ENCODE measurements at places on chromosomes 5 and 9.

DNA sequence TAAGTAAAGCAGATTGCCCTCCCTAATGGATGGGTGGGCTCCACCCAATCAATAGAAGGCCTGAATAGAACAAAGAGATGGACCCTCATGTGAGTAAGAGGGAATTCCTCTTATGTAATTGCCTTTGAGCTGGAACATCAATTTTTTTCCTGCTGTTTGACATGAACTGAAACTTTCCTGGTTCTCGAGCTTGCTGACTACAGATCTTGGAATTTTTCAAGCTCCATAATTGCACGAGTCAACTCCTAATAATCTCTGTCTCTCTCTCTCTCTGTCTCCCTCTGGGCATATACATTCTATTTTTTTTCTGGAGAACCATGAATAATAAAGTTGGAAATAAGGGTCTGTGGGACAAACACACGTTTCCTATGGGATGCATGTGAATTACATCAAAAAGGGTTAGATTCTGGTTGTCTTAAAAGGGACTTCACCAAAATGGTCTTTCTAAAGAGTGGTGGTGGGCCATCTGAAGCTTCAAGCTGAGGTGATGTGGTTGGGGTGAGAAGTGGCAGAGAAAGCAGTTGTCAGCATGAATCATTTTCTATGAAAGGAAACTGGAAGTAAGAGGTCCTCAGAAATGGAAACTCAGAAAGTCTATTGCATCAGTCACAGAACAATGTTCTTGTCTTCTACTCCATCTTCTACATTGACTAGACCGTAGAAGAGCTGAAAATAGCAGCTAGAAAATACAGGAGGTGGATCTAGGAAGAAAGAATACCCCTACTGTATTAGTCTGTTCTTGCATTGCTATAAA is 47.0 kb upstream of the HOMER1 start:
- no peak for DNase-seq

GRCh38 chr5:82349652-82350051 is 71.5 kb upstream of the RPS23 start:
- DNase-seq = no peak

DNA sequence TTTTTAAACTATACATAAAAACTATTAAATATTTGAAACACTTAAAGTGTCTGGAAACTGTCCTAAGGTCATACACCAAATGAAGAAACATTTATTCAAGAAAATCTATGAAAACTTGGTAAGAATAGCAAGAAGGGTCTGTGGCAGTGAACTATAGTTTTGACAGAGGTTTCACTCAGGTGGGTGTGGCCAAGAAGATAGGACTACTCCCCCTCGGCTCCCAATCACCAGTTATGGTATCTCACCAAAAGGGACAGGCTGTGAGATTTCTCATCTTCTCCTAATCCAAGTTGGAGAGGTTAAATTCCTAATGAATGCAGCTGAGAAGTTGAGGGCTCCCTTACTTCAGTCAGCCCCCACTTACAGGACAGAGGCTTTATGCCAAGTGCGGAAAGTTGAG is 2.9 kb downstream of the ARSK start:
- no peak for DNase-seq

DNA sequence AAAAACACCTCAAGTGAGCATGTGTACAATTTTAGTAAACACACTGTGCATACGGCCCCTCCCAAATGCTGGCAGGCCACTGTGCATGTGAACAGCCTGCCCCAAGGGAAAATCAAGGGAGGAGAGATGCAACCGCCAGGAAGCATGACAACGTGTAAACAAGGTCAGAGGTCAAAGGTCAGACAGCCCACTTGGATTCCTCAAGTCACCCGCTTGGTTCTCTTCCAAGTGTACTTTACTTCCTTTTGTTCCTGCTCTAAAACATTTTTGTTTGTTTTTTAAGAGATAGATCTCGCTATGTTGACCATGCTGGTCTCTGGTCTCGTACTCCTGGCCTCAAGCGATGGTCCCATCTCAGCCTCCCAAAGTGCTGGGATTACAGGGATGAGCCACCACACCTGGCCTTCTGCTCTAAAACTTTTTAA is 126.7 kb upstream of the SHB start:
- no peak for DNase-seq

DNA sequence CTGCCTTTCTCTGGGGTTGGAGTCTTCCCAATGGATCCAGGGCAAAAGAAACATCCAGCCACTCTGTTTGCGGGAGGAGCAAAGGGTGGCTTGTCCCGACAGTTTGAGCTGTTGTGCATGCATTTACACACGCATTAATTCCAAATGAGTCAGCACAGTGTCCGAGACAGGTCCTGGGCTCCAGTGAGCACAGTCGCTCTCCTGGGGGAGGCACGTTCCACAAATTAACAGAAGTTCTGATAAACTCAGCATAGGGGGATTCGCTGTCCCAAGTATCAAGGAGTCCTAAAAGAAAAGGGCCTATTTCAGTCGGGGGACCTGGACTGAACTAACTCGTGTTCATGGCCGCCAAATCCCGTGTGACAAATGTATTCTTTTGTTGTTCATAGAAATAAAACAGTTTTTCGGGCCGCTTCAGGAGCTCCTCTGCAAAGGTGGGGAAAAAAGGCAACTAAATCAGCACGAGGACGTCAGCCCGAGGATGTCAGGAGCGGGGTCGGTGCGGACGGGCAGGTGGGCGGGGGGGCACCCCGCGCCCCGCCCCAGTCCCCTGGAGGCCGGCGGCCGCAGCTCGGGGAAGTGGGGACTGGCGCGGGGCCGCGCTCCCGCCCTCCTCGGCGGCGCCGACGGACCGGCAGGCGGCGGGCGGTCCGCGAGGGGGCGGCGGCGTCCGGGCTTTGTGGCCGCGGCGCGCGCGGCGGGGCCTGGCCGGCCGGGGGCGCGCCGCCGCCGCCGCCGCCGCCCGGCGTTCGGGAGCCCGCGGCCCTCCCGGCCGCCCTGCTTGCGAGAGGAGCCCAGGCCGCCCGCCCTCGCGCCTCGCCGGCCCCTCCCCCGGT is at the start of gene MSANTD3:
MSANTD3 (plus strand) TSS at position 614 of the 836 bp plus-strand sequence. CDS start 14,796 bp downstream, outside the sequence.
- peak; percentile 16 for DNase-seq

DNA sequence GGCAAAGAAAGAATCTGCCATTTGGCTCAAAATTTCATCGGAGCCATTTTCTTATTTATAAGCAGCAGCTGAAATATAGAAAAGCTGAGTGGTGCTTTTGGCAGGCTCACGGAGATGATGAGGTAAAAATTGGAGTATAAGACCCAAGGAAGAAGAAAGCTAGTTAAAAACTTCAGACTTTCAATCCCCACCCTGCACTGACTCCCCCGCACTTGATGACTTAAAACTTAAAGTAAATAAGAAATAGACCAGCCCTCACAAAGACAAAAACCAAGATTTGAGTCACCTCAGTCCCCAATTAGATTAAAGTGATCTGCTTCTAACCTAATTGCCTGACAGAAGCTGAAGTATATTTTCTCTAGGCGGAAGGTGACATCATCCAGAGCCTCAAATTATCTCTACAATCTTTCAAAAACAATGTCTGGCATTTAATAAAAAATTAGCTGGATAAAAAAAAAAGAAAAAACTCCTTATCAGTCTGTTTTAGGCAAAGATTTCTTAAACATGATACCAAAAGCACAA is 124.0 kb upstream of the PJA2 start:
- DNase-seq = no peak

DNA sequence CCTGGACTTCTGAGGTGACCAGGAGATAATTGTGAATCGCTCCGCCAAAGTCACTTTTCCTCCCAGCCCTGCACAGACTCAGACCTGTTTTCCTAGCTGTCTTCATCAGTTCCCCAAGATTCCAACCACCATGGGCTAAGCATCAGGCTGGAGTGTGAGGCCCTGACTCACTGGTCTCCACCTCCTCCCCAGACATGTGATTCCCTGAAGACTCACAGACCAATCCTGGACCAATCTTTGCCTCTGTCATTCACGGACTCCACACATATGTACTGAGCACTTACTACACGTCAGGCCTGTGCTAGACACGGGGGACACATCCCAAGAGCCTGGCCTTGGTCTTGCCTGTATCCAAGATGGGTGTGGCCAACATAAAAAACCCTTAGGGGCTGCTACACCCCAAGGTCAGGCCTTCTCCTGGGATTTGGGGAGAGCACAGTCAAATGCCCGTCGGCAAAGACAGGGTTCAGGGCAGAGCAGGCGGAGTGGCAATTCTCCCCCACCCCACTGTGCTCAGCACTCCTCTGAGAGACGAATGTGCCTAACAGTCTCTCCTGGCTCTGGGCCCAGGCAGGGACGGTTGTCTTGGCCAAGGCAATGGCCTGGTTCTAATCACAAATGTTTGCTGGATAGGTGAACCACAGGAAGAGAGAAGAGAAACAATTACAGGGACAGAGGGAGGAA is 11.9 kb downstream of the EEIG1 start:
- DNase-seq = no peak

GRCh38 chr9:112898872-112899311 is 8.2 kb upstream of the SLC46A2 start:
- DNase-seq = no peak

DNA sequence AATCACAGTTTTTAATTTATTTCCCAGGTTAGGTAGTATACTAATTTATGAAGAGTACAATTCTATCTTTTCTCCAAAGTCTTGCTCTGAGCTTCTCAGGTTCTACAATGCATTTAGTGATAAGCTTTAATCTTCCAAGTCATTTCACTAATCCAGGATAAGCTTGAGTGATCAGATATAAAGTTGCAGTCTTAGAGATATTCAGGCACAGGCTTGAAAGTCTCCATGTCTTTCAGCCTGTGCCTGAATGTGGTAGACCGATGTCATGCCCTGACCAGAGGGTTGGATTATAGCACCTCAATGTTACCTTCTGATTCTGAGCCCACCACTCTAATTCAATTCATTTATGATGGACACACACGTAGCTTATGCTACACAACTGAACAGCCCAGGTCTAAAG is 3.2 kb downstream of the CRHBP start:
- DNase-seq = no peak

DNA sequence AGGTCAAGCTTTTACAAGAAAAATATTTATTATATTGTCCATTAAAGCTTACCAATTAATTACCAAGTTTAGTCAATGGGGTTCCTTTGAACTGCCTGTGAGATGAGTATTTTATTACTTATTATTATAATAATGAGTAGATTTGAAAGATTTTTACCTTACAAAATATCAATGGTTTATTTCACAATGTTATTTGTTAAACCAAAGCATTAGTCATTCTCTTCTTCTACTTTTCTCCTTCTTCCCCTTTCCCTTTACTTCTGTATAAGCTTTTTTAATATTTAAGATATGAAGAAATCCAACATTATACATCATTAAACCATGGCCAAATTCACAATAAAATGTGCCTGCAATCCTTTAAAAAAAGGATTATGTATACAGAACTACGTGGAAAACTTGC is 369.5 kb downstream of the ARL15 start:
- no peak for DNase-seq

- peak; percentile 81 for DNase-seq
These were observed at the start of gene NINJ1 for GRCh38 chr9:93134015-93134739. TSS of gene NINJ1 (minus strand) at chr9:93134251. CDS start at chr9:93134217, 34 bp downstream.

DNA sequence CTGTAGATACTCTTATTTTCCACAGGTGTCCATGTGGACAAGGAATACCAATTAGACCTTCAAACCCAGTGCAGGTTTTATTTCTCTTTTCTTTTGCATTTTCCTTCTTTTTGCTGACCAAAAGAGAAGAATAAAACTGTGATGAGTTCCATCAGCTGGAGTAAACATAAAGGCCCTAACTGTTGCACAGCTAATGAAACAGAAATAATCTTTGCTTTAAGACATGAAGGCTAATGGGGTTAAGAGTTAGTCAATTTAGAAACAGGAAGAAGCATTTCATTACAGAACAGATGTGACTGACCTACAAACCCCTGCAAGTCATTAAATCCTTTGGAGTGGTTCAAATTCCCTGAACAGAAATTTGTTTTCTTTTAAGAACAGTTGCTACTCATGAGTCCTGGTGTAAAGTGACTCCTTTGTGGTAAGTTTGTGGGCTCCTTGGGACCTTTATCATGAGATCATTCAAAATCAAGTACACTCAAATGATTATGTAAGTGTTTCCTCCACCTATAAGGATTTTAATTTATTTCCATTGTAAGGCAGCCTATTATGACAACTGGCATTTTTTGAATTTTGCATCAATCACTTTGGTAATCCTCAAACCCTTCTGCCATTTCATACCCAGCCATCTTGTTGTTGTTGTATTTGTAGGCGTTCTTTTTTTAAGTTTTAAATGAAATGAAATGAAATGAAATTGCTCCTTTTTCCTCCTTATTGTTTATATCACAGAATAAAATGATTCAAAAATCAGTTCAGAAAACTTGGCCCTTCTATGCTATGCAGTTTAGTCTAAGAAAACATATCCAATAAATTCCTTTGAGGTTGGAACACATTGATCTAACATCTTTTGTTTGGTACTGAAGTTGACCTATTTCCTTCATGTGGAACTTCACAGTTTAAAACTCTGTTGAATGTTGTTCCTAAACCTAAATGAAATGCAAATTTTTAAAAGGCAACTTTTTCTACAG is 1.3 kb downstream of the MINAR2 start:
- DNase-seq = no peak

- DNase-seq = no peak
These were observed 165.3 kb downstream of the TAF11L14 start for GRCh38 chr5:17799521-17799920.

- DNase-seq = no peak
These were observed 3.2 kb downstream of the MROH2B start for GRCh38 chr5:41067714-41068568.

DNA sequence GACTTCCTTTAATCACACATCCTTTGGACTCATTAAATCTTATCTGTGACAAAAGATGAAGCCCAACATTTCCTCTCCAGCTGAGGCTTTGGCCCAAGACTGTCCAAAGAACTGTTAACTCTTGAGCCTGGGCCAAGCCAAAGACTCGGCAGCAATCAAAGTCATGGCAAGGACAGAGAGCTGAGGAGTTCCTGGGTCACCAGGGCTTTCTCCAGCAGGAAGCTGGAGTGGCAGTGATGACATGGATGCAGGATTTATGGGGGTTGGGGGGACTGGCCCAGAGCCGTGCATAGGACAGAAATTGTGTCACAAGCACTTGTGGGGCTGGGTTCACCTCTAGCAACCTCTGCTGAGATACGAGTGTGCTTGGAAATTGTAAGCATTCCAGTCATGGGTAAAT is 440.3 kb downstream of the PLK2 start:
- DNase-seq = no peak
